Suppressor macrophage (primary cell): ENCODE measurements at places on chromosomes 4 and X.

DNA sequence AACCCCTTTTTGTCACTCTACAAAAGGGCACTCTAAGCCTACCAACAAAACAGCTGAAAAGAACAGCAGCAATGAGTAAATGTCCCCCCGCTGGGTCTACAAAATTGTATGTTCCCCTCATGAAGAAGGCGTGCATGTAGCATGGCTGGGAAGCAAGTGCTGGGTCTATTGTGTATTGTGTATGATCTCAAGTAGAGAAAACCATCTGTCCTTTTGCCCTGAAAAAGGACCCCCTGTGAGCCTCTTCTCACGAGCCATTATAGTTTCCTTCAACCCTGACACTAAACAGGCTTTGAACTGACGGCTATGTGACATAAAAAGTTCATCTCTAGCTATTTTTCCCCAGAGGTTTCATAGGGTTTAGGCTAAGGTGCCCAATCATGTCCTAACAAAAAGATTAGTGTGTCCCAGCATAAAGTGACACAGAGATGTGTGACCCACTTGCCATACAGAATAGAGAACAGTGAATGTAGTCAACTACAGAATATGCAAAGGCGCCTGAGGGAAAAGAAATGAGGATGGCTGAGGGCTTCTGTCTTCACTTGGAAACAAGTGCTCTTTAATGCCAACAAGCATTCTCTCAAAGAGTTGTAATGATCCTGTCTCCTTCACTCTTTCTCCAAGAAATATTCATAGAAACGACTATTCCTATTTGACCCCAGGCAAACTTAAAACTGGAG lies 27.3 kb downstream of the COL25A1 start:
- DNase-seq, result no peak

DNA sequence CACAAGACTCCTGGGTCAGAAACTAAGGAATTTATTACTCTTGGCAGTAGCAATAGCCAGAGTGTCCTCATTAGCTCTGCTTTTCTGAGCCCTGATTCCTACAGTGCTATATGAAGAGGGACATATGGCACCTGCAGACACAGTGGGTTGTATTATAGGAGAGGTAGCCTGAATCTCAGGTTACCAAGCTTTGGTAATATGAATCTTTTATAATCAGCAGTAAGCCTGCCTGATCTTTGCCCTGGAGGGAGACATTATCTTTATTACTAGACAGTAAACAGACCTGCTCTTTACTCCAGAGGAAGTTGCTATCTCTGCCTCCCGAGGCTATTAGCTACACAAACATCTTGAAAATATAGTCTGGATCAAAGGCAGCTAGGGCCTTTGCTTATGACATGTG lies 62.5 kb upstream of the HOPX start:
- DNase-seq, result no peak

DNA sequence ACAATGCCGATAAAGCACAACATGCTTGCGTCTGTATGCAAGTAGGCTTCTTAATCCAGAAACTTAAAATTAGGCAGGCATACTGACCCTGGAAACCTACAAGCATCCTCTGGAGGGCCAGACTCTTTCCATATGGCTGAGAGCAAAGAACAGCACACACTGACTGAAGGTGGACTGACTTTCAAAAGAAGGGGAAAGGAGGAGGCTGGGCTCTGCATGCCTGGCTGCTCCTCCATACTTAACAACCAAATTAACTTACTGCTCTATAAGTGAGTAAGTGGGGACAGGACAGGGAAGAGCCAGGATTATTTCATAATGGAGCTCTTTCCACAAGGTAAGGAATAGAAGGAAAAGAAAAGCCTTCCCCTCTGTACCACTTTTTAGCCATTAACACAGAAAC lies 55.9 kb upstream of the ATP8A1 start:
- DNase-seq, result no peak

- peak; percentile 29 for DNase-seq
Measured at GRCh38 chr4:53695540-53696463, 104.5 kb upstream of the LNX1 start.

DNA sequence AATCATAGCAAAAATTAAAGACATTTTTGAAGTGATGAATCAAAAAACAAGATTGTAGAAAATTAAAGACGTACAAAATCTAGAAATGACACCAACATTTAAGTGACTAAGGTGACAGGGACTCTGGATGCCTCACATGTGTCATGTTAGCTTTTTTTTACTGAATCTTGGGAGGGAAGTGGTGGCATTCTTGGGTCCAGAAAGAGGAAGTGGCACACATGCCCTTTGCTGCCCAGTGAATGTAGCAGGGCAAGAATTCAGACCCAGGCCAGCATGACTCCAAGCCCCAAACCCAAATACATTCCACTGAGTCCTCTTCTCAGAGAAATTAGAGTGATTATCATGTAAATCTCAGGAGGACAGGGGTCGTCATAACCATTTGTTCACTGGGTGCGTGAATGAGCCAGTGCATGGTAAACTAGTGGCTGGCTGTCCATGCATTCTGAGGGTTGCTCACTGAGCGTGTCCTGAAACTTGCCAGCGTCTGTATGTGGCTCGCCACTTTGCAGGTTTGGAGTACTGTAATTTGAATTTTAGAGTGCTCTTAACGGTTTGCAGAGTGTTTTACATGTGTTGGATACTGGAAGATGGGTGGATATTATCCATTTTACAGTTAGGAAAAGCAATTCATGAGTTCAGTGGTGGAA lies 55.4 kb upstream of the TBC1D14 start:
- peak; percentile 79 for DNase-seq

- no peak for DNase-seq
Measured at GRCh38 chrX:44025555-44025954, 52.4 kb upstream of the NDP start.

DNA sequence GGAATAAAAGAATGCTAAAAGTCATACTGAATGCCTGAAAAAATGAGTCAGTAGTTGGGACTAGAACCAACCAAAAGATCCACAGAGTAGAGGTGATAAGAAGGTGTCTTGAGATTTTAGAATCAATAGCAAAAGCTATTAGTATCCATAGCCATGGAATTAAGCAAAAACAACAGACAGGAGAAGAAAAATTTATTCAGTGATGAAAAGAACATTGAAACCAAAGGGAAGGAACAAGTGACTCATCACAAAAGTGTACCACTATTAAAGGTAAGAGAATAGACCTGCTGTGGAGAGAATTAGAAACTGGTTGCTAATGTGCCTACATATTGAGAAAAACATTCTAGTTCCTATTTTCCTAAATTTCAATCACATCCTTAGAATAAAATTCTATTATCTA lies 182.0 kb upstream of the NEIL3 start:
- DNase-seq, result no peak
